Globus pallidus (tissue), 1 donor: ENCODE measurements at places on chromosomes 11 and 22.

DNA sequence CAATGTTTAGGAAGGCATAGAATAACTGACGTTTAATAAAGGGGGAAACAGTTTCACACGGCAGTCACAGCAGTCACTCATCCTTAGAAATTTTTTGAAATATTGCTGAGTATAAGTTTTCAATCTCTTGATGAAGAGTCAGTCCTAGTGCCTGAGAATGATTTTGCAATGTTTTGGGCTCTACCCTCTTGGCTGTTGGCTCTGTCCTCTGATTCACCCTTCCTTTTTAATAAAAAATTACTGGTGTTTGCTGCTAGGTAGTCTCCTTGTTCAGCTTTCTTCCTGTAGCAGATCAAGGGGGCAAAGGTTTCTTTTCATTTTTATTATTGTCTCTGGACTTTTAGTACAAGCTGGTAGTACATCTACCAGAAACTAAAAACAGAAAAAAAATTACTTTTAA lies 194.3 kb upstream of the ANO3 start:
- DNase-seq: no peak

DNA sequence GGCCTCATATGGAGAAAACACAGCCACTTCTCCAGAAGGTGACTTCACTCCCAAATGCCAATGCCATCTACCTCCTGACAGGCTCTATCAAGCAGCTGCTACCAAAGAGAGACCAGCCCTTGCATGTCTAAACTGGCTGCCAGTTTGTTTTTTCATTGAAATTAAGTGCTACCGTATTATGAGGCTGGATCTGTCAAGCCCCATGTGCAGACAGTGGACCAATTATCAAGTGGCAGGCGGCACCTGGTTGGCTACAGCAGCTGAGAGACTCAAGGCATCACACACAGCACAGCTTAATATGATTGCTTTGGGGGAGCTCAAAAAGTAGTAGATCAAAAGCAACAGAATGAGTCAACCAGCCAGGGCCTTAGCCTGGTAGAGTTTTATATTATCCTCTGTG lies 1293.0 kb upstream of the TENM4 start:
- DNase-seq: no peak

DNA sequence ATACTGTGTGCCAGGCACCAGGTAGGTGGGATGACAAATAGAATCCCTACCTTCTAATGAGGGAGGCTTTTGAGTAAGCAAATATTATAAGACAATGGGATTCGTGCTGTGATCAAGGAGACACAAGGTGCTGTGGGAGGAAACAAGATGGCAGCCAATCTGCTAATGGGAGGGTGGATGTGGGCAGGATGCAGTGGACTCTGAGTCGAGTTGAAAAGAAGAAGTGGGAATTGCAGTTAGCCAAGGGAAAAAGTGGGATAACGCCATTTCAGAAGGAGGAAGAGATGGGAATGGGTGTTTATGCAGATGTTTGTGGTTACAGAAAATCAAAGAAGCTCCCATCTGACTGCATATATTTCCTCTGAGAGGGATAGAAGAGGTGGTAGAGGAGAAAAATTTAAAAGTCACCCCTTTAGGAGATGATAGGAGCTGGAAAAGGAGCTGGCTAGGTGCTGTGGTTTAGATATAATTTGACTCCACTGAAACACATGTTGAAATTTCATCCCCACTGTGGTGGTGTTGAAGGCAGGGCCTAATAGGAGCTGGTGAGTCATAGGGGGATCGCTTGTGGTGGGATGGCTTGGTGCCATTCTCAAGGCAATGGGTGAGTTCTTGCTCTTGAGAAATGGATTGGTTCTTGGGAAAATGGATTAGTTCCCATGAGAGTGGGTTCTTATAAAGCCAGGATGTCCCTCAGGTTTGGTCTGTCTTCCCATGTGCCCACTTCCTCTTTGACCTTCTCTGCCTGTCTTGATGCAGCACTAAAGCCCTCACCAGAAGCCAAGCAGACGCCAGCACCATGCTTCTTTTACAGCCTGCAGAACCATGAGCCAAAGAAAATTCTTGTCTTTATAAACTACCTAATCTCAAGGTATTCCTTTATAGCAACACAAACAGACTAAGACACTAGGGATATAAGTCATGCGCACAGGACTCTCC lies 30.0 kb upstream of the POU2AF1 start:
- DNase-seq: no peak

DNA sequence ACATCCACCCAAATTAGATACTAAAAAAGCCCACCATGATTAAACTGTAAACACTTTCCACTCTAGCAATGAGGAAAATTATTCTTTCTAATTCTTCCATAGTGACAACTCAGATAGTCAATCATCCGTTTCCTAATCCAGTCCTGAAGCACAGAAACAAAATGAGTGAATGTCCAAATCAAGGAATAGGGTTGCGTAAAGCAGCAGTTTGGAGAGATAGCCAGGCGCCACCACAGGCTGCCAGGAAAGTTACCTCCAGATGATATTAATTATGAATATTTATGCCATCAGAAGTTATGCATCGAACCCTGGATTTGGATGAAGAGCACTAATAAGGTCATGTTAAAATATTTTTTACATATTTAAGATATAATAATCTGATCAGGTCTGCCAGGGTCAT lies 63.2 kb downstream of the ETS1 start:
- no peak for DNase-seq

DNA sequence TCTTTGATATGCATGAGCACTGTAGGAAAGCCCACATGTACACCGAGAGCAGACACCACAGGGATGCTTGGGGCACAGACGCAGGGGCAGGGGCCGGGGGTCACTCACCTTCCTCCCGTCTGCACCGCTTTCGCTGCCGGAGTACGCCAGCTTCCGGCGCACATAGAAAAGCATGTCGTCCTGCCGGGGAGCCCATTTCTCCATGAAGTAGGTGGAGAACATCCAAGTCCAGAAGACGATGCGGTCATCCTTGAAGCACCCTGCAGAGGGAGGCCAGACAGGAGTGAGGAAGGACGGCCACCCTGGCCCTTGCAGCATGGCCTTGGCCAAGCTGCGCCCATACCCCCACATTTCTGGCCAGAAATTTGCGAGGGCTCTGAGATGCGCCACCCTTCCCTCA lies 28.8 kb downstream of the KIAA0930 start:
- DNase-seq: peak; percentile 33

- DNase-seq: no peak
Measured at GRCh38 chr11:40602866-40603552, 856.4 kb downstream of the LRRC4C start.

DNA sequence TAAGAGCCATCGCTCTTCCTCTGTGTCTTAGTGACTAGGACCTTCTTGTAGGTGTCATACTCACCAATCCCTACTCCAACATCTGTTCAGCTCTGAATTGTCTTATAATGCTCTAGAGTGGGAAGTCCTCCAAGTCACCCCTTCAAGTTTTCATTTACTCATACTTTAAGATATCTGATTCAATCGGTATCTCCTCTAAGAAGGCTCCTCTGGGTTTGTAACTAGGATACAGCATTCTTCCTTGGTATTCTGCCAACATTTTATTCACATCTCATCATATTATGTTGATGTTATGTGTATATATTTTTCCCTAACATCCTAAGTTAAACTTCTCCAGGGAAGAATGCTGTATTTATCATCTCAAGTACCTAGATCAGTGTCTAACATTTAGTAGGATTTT lies 662.1 kb downstream of the NTM start:
- DNase-seq: no peak

DNA sequence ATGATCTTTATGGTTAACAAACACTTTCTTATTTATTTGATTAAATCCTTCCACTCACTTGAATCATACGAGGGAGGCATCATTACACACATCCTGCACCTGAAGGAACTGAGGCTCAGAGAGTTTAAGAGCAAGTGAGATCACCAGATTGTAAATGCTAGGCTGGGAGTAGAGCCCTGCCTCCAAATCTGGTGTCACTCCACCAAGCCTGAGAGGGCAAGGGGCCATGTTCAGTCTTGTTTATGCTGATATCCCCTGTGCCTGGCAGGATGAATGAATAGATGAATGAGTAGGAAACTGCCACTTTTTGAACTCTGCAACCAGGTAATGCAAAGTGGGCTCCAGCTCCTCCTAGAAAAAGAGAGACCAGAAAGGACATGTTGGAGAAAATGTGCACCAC lies 59.1 kb downstream of the RASSF10 start:
- DNase-seq: no peak

GRCh38 chr11:2913776-2914175 lies 15.4 kb downstream of the PHLDA2 start:
- DNase-seq: no peak

DNA sequence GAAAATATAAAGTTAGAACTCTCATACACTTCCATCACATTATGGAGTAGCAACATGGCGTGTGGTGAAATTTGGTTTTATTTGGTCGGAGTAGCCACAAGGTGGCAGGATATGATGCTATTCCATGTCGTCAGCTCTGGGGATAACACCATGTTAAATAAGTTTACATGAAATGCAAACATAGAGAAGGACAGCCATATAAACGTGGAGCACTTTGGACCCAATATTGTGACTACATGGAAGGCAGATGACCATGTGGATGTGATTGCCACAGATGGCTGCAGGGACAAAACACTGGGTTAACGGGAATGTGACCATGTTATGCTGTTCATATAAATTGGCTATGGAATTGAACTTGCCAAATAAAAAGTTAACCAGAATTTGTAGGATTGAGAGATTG lies 21.0 kb downstream of the OR5M11 start:
- no peak for DNase-seq

DNA sequence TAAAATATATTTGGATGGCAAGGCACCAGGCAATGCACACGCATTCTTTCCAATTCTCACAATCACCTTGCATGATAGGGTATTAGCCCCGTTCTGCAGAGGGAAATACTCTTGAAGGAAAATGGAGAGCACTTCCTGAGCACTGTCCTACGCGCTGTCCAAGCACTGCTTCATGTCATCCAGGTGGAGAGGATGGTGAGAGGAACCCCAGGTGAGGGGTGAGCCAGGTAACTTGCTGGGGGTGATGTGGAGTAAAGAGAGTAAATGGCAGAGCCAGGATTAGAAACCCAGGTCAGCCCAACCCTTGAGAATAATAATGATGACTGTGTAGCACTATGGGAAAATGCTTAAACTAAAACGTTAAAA lies 711 bp upstream of the PACSIN2 start:
- no peak for DNase-seq
